NCI-H2107 (cell line): ENCODE measurements at places on chromosomes 12 and 14.

DNA sequence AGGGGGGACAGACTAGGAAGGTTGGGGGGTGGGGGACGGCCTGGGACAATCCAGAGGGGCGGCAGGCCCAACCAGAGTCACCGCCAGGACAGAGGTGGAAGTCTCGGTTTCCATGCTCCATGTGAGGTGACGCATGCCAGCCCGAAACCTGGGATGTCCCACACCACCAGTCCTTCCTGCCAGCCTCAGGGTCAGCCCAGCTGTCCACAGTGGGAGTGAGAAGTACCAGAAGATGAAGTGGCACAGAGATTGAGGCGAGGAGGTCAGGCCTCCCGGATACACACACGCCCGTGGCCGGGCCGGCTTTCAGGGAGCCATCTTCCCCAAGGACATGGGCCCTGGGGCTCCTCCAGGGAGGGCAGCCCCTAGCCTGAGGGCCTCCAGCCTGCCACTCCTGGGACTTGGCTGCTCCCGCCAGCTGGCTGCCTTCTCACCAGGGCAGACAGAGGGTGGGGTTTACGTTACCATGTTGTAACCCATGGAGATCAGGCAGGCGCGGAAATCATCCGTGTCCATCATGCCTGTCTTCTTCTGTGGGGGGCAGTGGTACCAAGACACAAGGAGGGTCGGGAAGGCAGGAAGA is 85.2 kb upstream of the ZFP36L1 start:
- DNase-seq: no peak

DNA sequence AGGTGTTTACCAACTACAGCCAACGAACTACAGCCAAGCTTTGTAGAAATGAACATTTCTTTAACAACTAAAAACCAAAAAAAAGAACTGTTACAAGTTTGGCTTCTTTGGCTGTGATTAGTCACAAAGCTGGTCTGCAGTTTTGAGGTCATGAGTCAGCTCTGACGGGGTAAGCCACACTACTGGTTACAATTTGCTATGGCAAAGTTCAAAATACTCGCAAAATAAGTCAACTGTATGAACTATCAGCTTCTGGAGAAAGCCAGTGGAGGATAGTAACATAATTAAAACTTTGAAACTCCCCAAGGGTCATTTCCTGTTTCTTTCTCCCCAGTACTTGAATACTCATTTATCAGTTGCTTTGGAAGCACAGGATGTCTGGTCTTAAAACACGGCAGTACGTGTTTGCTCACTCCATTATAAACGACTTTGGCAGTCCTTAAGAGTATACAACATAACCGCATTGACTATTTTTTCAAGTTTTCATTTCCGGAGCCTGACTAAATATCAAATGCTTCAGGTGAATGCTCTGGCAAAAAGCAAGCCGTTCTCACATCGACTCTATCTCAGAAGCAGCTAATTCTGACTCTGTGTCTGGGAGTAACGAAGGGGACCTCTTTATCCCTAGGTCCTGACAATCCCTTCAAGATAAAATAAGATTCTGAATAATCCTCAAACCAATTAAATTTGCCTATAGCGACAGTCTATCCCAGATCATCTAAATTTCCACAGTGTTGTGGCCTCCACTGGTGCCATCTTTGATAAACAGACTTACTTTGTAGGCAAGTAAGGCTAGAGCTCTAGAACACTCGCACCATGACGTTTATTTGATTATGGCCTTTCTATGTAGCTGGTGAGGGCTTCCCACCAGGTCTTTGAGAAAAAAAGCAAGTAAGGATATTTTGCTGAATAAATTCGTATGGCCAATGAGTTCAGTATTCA is 10.6 kb downstream of the PHLDA1 start:
- no peak for DNase-seq

DNA sequence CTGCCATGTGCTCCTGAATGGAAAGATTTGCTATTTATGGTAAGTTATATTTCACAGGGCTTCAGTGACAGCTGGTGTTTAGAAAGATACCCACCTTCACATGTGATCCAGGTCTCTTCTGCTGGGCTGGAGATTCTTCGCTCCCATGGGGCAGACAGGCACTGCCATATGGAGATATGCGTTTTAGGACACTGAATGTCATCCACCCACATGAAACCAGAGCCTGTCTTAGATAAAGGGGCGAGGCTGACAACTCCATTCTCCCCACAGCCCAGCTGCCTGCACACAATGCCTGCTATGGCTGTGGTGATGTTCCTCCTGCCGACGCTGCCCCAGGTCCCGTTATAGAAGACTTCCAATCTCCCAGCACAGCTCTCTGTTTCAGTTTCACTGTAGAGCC is 69.4 kb downstream of the ACSM4 start:
- no peak for DNase-seq

DNA sequence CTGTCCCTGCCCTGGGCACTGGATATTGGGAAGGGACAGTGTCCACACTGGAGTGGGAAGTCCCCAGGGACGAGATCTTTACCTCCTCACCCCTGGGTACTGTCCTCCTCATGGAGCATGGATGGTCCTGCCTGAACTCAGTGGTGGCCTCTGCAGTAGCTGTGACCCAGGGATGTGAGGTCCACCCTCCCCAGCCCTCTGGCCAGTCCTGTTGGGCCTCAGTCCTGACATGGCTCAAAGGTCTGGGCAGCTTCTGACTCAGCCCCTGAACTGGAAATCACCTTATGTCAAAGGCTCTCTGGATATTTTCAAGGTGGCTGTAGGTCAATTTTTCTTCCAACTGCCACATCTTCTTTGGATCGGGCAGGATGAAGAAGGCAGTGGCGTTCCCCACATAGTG is 24.4 kb downstream of the SERPINA1 start:
- no peak for DNase-seq

- no peak for DNase-seq
Measured at GRCh38 chr12:113266106-113266895, 45.0 kb downstream of the TPCN1 start.

DNA sequence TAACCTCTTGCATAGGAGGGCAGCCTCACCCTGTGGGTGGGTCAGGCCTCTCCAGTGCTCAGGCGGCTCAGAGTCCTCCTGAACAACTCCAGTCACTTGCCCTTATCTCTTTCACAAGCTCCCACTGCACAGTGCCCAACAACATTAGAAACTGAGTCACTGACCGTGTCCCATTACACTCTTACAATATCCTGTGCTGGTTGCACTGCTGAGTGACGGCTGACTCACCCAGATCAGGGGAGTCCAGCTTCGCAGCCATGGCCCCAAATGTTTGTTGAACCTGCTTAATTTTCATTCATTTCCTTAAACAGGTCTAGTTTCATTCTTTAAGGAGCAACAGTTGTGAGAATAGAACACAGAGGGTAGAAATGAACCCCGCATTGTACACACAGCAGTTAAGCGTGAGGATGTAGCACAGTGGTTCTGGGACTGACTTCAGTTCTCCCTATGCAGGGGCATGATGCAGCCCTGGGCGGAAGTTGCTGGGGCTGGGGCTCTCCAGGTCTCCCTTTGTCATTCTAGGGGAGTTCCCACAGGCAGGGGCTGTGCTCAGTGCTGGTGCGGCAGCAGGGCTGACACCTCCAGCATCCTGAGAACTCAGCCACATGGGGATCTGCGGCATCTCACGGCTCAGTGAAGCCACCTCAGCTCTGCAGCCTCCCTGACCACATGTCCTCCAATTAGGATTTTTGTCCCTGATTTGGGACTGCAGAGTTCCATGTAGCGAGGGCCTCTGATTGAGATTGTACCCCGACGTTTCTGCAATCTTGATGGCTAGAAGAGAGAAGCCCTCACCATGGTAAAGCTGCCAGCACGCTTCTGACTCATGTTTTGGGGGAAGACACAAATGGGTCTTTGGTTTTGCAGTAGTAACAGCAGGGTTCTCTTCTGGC is 16.1 kb downstream of the GPR68 start:
- no peak for DNase-seq

DNA sequence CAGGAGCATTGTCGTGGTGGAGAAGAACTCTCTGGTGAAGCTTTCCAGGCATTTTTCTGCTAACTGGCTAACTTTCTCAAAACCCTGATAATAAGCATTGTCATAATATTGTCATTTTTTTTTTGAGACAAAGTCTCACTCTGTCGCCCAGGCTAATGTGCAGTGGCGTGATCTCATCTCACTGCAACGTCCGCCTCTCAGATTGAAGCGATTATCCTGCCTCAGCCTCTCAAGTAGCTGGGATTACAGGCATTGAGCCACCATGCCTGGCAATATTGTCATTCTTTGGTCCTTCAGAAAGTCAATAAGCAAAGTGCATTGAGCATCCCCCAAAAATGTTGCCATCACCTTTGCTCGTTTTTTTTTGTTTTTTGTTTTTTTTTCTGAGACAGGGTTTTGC is 26.4 kb downstream of the C12orf71 start:
- DNase-seq: no peak

DNA sequence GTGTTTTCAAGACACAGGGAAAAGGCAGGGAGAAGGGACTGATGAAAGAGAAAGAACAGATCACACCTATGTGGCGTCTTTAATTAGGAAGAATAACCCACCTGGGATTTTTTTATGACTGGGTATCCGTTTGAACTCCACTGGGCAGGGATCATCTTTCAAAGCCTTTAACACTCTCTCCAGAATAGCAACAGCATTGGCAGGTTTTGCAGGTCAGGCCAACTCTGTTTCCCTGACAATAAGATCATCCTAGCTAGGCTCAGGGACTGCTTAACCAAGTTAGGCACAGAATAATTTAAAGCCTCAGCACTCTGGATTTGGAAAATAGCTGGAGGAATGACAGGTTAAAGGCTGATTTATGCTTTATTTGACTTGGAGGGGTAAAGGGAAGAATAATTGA is 117.6 kb downstream of the SUDS3 start:
- DNase-seq: no peak

DNA sequence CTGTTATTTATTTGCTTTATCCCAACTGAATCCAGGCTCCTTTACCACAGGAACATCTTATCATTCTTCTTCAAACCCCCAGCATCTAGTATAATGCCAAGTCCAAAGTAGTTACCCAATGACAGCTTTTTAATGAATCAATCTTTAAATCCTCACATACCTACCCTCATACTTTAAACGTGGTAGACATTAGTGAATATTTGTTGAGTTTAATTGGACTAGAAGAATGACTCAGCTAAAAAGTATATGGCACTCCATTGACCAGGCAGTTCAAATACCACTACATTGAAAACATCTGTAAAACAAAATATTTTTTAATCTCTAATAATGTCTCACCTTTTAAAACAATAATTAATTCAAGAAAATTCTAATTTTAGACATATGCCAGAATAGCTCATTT is 98.1 kb downstream of the ZFC3H1 start:
- no peak for DNase-seq

- DNase-seq: no peak
Measured at GRCh38 chr14:64409126-64409920, 21.2 kb downstream of the MTHFD1 start.

GRCh38 chr14:53149668-53150316 is 3.3 kb downstream of the DDHD1 start:
- no peak for DNase-seq

- DNase-seq: no peak
Measured at GRCh38 chr14:80948291-80948690, 6.8 kb upstream of the CEP128 start.

DNA sequence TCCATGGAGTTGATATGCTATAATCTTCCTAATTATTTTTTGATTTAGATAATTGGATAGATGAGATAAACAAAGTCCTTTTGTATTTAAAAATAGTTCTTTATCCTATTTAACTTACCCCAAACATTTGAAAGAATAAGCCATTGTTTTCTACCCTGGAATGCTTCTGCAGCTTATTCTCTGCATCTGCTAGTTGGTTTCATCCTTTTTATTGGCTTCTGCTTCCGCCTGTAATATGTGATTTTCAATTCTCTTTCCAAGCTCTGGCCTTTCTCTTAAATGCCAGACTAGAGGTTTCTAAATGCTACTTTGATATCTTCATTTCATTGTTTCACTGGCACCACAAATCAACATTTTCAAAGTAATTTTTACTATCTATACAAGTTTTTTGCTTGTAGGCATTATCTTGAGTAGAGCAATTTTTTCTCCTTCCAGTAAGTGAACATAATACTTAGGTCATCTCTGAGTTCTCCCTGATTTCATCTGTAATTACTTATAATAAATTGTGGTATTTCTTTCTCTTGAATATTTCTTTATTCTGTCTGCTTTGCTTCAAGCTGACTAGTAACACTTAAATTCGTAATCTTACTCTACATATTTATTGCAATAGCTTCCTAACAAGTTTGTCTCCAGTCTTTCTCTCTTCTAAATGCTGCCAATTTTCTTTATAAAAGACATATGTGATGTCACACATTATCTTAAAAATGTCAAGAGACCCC is 958.4 kb downstream of the SLC6A15 start:
- DNase-seq: no peak

- no peak for DNase-seq
Measured at GRCh38 chr12:104702565-104703139, 245.9 kb downstream of the CHST11 start.

DNA sequence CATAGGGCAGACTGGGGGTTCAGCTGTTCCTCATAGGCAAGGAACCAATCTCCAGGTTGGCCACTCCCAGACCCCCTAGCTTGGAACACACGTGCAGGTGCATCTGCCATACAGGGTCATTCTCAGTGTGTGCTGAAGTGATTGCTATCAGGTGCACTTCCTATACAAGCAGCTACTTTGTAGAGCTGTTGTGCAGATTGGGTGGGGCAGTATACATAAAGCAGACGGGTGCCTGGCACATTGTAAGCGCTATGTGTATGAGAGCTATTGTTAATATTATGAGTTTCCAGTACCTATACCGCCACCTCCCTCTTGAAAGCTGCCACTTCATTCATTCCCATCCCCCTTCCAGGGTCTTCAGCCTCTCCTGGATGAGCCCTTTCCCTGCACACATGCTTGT is 17.3 kb downstream of the IRF2BPL start:
- no peak for DNase-seq

- no peak for DNase-seq
Measured at GRCh38 chr14:94974893-94975292, 182.4 kb downstream of the DICER1 start.
